ENCODE measurements at places on chromosomes 4 and X. TPM values are rescaled to one million over a fixed set of nuclear protein-coding genes. Genes with fewer than 3 reads are reported as not detected.

DNA sequence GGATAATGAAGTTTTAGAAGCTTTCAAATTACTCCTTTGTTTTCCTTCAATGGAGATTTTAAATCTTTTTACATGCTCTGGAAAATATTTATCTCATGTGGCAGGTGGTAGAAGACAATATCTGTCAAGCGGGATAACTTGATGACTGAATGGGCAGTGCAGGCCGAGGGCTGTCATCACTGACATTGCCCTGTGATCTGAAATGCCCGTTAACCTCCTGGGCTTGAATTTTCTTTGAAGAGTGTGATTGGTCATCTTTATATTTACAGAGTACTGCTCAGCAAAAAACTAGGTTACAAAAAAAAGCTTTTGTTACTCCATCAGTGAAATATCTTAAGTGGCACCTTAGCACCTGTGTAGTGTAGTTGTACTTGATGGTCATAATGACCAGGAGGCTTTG, 147.5 kb downstream of the GATB start:
- H3K4me3 ChIP-seq = no peak overlapping the region
- no peaks in the 10 kb centered on the region for H3K27me3 ChIP-seq
- no peak for DNase-seq
- H3K36me3 ChIP-seq = no peaks in the 10 kb centered on the region
- no peaks in the 10 kb centered on the region for H3K4me1 ChIP-seq

ADH5 gene
- polyA plus RNA-seq = 139 TPM

TCEAL2 gene
- not detected for polyA plus RNA-seq

- H3K4me1 ChIP-seq = 0 out of 2 replicates have a peak, but pooled peaks cover 4% of the 10 kb centered on the region
- DNase-seq = no peak
- H3K27ac ChIP-seq = no peak overlapping the region
- no peaks in the 10 kb centered on the region for H3K27me3 ChIP-seq
Measured at GRCh38 chrX:24963823-24964222, 51.9 kb downstream of the ARX start.

GPR173 gene
- polyA plus RNA-seq = 11.3 TPM

SPANXC gene
- polyA plus RNA-seq = not detected

DNA sequence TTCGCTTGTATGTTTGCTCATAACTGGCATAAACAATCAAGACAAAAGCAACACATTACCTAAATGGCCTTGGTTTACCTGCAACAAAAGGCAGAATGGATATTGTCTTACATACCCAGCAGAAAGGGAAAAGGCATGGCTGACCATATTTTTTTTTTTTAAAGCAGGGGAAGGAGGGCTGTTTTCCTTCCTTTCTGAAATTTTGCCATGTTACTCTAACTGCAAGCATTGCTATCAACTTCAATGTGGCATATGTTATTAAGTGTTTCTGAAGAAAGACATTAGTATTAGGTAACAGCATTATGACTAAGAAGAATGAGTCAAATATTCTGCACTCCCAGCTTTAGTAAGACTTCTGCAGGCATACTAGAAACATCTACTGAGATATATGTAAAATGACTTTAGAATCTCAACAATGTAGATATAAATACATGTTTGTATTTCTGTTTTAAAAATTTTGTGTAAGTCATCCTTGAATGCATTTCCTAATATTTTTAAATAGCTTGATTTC, 512.6 kb upstream of the FAM241A start:
- H3K36me3 ChIP-seq = no peaks in the 10 kb centered on the region
- no peak for DNase-seq
- H3K27me3 ChIP-seq = no peaks in the 10 kb centered on the region
- H3K27ac ChIP-seq = no peak overlapping the region
- H3K4me1 ChIP-seq = no peaks in the 10 kb centered on the region
- no peak overlapping the region for H3K4me3 ChIP-seq

DNA sequence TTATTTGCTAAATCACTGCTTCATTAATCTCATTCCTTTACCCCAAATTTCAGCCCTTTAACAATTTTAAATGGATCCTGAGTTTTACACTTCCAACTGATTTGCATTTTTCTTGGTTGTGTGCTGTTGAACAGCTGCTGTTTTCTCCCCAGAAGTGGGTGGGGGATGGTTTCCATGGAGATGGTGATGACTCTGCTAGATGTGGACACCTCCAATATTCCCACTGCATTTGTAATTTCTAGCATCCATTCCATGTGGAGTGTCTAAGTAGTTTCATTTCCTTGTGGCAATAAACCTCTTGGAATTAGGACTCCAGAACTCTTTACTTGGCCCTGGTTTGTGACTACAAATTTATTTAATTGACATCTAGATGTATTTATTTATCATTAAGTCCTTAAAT, 330.4 kb downstream of the GBA3 start:
- no peak for DNase-seq
- H3K36me3 ChIP-seq = no peaks in the 10 kb centered on the region
- no peaks in the 10 kb centered on the region for H3K27me3 ChIP-seq
- H3K4me1 ChIP-seq = no peaks in the 10 kb centered on the region

GRCh38 chr4:73586666-73587065, 33.6 kb downstream of the RASSF6 start:
- no peak overlapping the region for H3K4me3 ChIP-seq
- DNase-seq = no peak
- no peaks in the 10 kb centered on the region for H3K36me3 ChIP-seq

GRCh38 chr4:171920901-171921300, 107.7 kb downstream of the GALNTL6 start:
- no peaks in the 10 kb centered on the region for H3K4me1 ChIP-seq
- no peaks in the 10 kb centered on the region for H3K27me3 ChIP-seq
- no peak for DNase-seq
- no peak overlapping the region for H3K27ac ChIP-seq
- no peak overlapping the region for H3K4me3 ChIP-seq

SRPX2 gene
- not detected for polyA plus RNA-seq

GLRA3 gene
- polyA plus RNA-seq = not detected

DNA sequence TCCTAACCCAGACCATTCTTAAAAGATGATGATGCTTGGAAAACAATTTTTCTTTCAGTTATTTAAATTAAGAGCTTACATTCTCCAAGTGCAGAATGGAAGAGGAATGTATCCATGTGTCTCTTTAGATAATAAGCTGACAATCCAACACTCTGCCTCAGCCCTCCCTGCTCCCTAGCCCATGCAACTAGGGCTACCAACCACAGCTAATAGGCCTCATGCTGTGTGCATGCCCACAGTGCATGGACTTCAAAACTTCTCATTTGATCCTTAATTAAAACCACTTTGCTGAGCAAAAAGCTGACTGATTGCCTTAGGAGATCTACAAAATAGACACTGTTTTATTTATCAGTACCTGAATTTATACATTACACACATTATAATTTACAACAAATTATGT, 473.9 kb downstream of the GALNTL6 start:
- H3K27ac ChIP-seq = no peak overlapping the region
- no peak for DNase-seq
- no peaks in the 10 kb centered on the region for H3K27me3 ChIP-seq
- H3K36me3 ChIP-seq = no peaks in the 10 kb centered on the region
- H3K4me3 ChIP-seq = no peak overlapping the region

GRCh38 chr4:184959786-184960185, 58.5 kb upstream of the HELT start:
- no peaks in the 10 kb centered on the region for H3K36me3 ChIP-seq

- no peak for DNase-seq
- H3K27ac ChIP-seq = no peak overlapping the region
- H3K27me3 ChIP-seq = peaks cover 2% of the 10 kb centered on the region
- no peaks in the 10 kb centered on the region for H3K36me3 ChIP-seq
- H3K4me1 ChIP-seq = peaks cover 3% of the 10 kb centered on the region
Measured at GRCh38 chr4:4791299-4792111, 68.0 kb upstream of the MSX1 start.

GAGE2A gene
- polyA plus RNA-seq = not detected
